ENCODE measurements at places on chromosomes 3 and 15.

DNA sequence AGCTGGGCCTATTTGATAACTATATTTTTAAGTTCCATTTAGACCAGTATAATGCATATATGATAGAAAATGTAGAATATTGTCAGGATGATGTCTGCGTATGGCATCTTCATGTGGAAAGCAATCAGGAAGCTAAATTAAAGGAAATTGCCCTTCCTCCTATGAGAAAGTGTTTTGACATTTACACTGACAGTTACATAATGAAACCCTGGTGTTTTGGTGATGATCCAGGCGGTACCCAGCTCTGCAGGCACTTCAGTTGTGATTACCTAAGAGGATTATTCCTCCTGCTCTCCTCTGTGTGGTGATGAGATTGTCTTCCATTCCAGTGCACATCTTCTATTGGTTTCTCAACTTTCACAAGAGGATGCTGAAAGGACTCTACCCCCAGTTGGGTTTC is 126.5 kb upstream of the MITF start:
- DNase-seq, result no peak

DNA sequence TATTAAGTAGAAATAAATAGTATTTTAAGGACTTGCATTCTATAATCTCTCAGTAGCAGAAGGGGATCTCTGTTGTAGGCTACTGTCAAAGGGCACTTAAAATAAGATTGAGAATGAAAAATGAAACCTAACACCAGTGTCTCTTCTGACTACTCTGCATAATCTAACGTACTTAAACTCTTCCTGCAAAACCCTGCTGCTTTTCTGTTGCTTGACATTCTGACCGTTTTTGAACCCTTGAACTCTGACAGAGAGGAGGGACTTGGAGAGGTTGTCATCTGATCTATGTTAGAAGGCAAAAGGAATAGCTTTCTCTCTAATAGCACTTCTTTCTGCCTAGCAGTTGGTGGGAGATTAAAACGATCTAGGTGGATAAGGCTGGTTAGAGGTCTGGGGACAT is 204.6 kb downstream of the ZIC1 start:
- DNase-seq, result no peak

DNA sequence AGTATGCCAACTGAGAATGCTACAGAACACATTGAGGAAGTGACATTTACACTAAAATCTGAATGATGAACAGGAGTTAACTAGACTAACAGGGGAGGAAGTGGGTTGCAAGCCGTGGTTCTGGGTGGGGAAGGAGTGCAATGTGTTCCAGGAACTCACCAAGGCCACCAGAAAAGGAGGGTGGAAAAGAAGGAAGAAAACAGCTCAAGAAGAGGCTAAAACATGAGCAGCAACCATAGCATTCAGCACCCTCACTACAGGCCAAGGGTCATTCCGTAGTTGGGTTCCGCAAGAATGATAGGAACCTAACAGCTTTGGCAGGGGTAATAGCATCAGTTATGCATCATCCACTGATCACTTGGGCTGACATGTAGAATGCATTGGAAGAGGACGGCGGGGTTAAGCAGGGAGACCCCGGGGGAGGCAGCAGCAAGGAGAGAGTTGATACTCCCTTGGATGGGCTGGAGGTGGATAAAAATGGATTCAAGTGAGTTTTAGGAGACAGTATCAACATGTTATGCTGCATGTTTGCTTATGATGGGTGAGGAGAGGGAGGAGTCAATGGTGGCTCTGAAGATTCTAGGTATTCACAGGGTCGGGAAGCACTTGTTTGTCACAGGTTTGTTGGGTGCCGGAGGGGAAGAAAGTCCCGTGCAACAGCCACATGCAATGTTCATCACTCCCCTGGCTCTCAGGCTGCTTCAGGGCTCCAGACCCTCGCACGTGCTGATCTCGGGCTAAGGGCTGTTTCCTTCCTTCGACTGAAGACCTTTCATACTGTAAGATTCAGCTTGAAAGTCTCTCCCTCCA is 53.2 kb downstream of the LIPC start:
- DNase-seq, result no peak

GRCh38 chr3:156323466-156323865 is 203.1 kb downstream of the KCNAB1 start:
- no peak for DNase-seq
